ENCODE measurements at places on chromosomes 13 and 19.
A peak's percentile ranks its signal among the peaks of the same experiment; 100 is the strongest.

GRCh38 chr13:87837946-87838345, 166.8 kb downstream of the SLITRK5 start:
- DNase-seq, result no peak

DNA sequence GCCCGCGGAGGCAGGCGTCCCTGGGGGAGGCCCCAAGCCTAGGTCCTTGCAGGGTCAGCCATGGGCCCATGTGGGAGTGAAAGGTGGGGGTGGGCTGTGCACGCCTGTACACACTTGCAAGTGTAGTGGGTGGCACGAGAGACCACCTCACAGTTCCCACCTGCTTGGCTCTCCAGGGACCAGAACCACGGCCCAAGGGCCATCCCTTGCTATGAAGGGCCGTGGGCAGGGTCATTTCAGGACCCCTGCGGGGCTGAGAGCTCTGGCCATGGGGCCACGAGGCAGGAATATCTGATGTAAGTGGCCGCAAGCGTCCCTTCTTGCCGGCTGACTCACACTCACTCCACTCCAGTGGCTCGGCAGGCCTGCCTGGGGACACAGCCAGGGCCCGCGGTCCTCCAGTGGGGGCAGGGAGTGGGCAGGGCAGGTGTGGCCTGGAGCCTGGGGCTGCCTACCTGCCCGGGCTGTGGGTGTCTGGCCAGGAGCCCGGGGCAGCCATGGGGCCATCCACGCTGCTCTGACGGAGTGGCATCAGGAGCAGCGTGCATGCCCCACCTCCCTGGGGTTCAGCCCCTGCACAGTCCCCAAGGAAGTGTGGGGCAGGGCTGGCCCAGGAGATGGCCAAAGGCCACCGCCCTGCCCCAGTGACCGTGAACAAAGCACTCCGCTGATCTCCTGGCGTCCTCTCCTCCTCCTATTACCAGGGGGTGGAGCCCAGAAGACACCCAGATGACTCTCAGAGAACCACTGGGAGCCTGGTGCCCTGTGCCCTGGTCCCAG, 8.6 kb upstream of the MKNK2 start:
- no peak for DNase-seq

- no peak for DNase-seq
Measured at GRCh38 chr13:42996584-42996983, 4.5 kb upstream of the EPSTI1 start.

DNA sequence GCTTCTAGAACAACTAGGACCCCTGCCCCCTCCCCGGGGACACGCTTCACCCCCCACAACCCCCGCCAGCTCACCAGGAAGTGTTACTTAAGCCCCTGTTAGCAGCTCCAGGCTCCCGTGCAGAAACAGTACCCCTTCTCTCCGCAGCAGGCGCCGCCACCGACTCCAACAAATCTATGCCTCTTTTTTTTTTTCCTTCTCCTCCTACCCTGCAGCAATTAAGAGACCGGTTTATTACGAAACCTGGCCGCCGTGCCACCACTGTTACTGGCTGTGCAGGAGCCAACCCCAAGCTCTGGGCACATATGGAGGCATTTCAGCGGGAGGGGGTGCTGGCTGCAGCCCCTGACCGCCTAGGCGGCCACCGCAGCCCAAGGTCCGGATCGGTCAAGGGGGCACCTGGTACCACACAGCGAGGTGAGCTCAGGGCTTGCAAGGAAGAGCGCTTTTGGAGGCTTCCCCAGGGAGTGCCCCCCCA, 2.4 kb downstream of the GADD45B start:
- no peak for DNase-seq

DNA sequence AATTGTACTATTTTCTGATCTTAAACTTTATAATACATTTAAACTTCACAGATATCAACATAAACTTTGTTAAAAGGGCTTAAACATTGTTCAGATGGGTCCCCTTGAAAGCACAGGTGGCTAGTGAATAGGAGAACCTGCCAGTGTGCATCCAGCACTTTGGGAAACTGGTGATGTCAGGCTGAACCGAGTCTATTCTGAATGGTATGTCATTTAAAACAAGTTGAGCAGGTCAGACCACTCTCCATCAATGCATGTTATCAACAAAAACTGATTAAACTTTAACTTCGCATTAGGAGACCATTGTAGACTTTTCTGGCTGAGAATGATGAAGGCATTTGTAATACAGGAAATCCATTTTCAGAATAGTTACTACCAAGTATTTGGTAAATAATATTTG, 50.1 kb upstream of the FREM2 start:
- no peak for DNase-seq

DNA sequence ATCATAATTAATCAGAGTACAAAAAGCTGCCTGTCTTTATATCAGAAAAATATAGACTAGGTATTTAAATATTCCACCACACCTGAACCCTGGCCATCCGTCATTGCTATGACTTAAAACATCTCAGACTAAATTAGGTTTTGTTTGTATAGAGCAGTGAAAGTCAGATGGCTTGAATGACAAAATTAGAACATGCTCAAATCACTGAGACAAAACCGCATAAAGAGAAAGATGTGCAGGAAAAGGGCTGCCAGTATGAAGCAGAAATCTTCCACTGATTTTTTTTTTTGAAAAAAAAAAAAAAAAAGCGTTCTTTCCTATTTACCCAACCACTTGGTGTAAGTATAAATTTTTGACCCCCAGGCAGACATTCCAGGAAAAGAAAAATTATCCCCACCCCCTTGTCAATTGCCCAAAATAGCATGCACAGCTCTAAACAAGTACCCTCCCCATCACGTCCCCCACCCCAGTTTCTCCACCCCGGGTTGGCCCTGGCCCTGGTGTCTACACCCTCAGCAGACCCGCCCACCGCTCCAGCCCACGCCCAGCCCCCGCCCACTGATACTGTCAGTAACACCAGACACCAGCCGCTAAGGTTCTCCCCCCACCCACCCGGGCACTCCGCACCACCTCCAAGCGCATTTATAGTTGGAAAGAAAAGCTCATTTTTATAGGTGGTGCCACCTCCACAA, 118.6 kb downstream of the URI1 start:
- no peak for DNase-seq

DNA sequence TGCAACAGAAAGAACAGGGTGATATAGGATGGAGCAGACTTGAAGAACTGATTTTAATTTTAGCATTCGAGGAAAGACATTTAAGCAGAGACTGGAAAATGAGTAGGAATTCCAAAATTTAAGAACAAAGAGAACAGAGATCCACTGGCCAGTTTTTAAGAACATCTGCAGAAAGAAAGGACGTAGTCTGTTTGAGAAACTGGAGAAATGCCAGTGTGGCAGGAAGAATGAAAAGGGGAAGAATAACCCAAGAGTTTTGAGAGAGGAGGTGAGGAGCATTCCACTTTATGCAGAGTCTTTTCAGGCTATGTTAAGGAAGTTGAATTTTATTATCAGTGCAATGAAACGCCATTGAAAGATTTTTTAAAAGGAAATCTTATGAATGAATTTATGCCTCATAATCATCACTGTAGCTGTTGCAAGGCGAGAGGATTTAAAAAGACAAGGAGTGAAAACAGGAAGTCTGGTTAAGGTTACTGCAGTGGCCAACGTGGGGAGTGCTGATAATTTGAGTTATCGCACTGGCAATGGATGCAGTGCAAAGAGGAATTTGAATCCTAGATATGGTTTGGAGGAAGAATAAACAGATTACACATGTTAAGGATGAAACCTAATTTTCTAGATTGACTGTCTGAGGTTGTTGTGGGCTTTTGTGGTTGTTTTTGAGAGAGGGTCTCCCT, 253.8 kb downstream of the DACH1 start:
- no peak for DNase-seq

DNA sequence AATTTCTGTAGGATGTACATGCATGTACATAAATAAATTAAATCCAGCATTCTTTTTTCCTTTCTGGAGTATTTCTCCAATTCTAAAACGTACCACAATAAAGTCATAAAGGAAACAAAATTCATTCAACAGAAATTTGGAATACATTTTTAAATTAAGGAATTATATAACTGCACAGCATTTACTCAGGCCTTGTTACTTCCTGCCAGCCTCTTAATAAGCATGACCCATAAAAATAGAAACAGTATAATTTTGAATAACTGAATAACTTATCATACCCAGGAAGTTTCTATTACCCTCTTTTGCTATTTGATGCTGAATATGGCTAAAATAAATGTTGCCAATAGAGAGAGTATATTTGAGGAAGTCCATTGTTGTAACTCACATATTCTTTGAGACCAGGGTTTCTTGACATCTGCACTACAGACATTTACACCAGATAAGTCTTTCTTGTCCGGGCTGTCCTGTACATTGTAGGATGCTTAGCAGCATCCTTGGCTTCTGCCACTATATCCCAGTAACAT, 178.2 kb downstream of the KLF12 start:
- DNase-seq, result no peak

DNA sequence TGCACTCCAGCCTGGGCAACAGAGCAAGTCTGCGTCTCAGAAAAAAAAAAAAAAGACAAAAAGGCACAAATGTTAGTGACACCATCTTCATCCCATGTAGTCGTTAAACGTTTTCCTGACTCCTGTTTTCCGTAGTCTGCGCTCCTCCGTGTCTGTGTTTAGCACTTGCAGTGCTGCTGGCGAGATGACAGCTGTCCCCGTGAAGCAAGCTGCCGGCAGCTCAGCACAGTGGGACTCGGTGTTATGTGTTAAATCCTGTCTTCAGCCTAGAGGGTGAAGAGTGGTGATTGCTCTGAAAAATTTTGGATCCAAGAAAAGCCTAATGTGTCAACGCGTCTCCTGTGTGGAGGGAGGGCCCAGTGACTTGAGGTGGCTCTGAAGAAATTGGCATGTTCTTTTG, 18.4 kb downstream of the UBXN6 start:
- DNase-seq, result no peak

- peak; percentile 62 for DNase-seq
Measured at GRCh38 chr19:14006766-14007562, 844 bp upstream of the RFX1 start.

GRCh38 chr13:56066321-56066720, 1074.4 kb upstream of the PRR20A start:
- no peak for DNase-seq

DNA sequence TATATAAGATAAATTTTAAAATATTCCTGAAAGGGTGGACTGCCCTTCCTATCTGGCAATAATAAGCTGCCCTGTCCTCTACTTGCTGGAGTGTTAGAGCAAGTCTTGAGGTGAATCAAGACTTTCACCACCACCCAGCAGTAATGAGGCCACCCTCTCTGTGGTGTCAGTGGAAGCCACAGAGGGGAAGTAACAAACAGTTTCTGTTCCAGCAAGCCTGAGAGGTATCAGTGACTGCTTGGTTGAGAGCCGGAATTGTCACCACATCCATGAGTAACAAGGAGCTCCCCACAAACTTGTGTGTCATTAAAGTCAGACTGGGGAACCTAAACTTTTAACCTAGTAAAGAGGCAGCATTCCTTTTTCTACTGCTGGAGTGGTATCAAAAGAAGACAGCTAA, 532.7 kb upstream of the SPRY2 start:
- no peak for DNase-seq

- DNase-seq, result no peak
Measured at GRCh38 chr13:93304868-93305613, 78.4 kb downstream of the GPC6 start.

GRCh38 chr13:86826232-86826631, 844.9 kb upstream of the SLITRK5 start:
- DNase-seq, result no peak

DNA sequence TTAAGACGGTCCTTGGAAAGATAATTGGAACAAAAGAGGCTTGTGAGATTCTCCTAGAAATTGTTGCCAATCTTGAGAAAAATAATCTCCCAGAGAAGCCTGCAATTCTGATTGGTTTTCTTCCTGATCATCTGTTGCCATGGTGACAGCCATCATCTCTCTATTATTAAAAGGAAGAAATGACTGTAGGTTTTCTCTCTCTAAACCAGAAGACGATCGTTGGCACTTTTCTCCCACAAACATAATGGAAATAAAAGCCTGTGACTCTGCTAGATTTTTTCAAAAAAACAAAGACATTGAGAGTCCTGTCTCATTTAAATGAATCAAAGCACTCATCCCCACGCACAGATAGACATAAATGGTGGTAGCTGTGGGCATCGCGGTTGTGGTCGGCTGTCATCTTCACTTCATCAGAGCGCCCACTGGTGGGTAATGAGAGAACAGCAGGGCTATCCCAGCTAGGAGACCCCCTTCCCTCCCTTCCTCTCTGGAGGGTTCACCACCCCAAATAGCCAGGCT, 21.7 kb upstream of the CALM3 start:
- DNase-seq, result no peak

DNA sequence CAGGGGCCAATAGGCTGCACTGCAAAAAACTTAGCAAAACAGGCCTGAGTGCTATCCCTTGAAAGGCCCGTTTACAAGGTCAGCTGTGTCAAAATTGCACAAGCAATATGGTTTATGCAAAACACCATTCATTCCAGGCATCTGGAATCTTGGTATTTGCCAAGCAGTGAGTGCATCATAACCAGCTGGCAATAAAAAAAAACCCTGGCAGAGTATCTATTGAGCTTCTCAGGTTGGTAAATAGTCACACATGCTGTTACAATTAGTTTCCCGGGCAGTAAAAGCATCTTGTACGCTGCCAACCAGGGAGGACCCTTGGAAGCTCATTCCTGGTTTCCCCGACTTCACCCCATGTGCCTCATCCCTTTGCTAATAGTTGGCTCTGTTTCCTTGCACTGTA, 21.3 kb downstream of the ZNF77 start:
- DNase-seq, result no peak

- DNase-seq, result no peak
Measured at GRCh38 chr13:59901191-59901590, 262.5 kb downstream of the DIAPH3 start.

GRCh38 chr13:113509989-113510388, 19.5 kb upstream of the DCUN1D2 start:
- DNase-seq, result no peak

DNA sequence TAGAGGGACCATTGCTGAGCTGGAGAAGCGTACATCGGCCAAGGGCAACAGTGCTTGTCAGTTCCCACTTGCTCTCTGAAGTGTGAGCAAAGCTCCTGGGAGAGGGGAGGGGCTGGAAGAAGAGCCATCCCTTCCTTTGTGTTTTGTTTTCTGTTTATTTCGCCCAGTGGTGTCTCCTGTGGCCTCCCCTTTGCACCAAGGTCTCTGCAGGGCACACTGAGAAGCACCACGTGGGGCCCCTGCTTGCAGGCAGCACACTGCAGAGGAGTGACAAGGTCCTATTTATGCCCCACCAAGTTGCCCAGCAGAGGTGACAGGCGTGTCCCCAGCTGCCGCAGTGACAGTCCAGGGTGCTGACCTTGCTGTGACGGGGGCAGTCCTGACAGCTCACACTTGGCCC, 24.0 kb downstream of the GRIN2D start:
- DNase-seq, result no peak

DNA sequence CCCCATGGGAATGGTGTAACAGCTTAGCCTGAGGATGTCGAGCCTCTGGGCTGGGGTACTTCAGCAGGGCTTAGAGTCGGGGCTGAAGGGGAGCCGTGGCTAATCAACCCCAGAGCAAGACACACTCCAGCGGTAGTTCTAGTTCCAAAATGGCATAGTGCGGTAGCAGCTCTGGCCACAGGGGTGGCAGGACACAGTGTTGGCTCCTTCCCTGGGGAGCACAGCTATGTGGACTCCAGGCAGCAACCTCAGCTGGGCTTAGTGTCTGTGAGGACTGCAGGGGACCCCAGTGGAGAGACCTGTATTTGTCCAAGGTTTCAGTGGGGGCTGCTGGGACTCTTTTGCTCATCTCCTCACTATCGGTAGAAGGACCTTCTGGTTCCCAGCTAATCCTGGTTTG, 70.8 kb upstream of the PCDH20 start:
- DNase-seq, result no peak
